ENCODE measurements at places on chromosomes 11 and 22.

- peak; percentile 85 for DNase-seq
- H3K27ac ChIP-seq = peak overlapping the region; percentile 82
- H3K36me3 ChIP-seq = peaks cover 31% of the 10 kb centered on the region
- H3K27me3 ChIP-seq = no peaks in the 10 kb centered on the region
- peaks cover 18% of the 10 kb centered on the region for H3K4me1 ChIP-seq
- peak overlapping the region; percentile 72 for H3K4me3 ChIP-seq
These were observed 46.4 kb downstream of the MORC2 start for GRCh38 chr22:30922151-30922611.

DNA sequence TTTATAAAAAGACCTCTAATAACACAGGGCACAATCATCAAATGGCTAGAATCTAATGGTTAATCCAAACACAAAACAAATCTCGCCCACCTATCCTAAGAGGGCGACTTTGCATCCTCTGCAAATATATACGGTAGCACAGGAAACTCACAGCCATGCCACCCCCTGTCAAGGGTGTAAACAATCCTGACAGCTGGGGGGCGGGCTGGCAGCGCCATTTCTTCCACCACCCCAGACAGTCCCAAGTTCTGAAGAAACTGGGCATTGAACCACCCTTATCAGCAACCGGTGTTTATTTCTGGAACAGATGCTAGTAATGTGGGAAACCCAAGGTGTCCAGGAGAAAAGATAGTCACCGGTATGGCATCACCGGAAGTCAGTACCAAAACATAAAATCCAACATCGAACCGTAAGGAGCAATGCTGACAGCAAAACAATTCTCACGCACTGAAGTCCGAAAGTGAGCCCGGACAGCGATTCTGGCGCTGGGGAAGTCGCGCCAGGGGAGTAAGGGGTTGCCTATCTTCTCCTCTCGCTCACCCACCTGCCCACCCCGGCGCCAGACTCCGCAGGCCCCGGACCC, 825 bp downstream of the FBXO3 start:
- peak; percentile 62 for DNase-seq
- peaks cover 39% of the 10 kb centered on the region for H3K27me3 ChIP-seq
- H3K27ac ChIP-seq = peak overlapping the region; percentile 94
- peaks cover 16% of the 10 kb centered on the region for H3K36me3 ChIP-seq
- peak overlapping the region; percentile 93 for H3K4me3 ChIP-seq

DNA sequence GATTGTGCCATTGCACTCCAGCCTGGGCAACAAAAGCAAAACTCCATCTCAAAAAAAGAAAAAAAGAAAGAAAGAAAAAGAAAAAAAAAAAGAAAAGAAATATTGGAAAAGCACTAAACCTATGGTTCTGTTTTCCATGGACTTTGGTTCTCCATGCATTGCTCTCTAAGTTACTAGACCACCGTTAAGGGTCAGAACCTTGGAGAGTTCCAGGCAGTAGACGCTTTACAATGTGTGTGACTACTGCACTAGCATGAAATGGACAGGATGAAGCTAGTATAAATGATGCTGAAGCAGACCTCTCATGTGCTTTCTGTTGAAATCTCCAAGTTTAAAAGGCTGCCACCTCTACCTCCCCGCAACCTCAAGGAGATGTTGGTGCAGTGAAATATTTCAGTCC, 63.5 kb downstream of the SIK2 start:
- DNase-seq = no peak
- no peaks in the 10 kb centered on the region for H3K27me3 ChIP-seq
- H3K36me3 ChIP-seq = peaks cover 2% of the 10 kb centered on the region

- H3K4me3 ChIP-seq = no peak overlapping the region
- no peak overlapping the region for H3K27ac ChIP-seq
- peaks cover 3% of the 10 kb centered on the region for H3K4me1 ChIP-seq
- H3K27me3 ChIP-seq = peaks cover 92% of the 10 kb centered on the region
- H3K36me3 ChIP-seq = no peaks in the 10 kb centered on the region
These were observed 2.0 kb downstream of the DSCAML1 start for GRCh38 chr11:117794772-117795629.

DNA sequence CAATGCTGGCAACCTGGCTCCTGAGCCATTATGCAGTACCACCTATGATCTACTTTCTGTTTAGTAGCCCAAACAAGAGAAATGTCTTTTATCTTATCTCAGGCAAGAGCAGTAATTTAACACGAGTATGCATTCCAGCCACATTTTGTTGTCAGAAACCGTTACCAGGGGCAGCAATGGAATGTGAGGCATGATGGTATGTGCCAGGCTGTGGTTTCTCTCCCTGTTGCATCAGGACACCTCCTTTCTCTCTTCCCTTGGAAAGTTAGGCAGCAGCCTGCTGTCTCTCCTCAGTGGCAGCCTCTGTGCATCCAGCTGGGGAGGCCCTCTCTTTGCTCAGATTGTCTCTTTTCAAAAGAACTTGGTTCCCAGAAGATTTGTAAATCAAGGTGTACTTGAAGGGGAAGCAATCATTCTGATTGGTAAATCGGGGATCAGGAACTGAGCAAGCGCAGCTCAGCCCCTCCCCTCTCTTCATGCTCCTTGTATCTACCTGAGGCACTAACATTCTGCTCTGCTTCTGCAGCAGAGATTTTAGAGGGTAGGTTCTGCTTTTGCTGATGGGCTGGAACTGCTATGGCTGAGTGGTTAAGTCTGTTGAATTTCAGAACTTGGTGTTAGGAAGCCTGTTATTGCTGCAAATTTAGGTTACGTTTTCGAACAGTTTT, 229.2 kb downstream of the ADAMTS15 start:
- no peaks in the 10 kb centered on the region for H3K4me1 ChIP-seq
- no peak overlapping the region for H3K27ac ChIP-seq
- H3K36me3 ChIP-seq = no peaks in the 10 kb centered on the region
- H3K4me3 ChIP-seq = no peak overlapping the region
- peaks cover 8% of the 10 kb centered on the region for H3K27me3 ChIP-seq

DNA sequence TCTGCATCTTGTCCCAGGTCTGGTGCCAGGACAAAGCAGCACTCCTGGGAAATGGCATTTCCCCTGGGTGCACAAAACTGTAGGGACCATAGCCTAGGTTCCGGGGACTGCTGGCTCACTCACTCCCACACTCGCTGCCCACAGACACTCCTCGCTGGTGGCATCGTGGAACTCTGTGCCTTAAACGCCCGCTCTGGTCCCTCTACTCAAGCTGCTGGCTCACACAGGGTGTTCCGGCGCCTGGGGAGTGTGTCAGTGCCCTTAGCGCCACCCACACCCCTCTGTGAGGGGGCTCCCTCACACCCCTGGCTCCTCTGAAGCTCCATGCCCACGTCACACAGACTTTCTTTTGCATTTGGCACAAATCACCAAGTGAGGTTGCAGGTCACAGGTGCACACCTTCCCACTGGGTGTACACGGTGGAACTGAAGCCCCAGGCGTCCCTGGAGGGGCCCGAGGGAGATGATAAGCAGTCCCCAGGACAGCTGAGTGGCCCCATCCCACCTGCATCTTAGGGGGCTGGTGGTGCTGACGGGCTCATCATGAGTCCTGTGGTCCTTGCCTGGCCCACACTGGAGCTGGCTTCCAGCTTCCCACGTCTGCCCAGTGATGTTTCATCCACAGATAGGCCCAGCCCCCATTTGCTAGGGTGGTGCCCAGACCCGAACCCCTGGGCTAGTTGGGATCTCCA, 23.2 kb upstream of the DGCR8 start:
- no peak overlapping the region for H3K4me3 ChIP-seq
- no peak for DNase-seq
- no peaks in the 10 kb centered on the region for H3K27me3 ChIP-seq
- H3K27ac ChIP-seq = no peak overlapping the region
- peaks cover 2% of the 10 kb centered on the region for H3K4me1 ChIP-seq

GRCh38 chr22:20022231-20022977, 1.5 kb downstream of the TANGO2 start:
- peak overlapping the region; percentile 65 for H3K27ac ChIP-seq
- peaks cover 7% of the 10 kb centered on the region for H3K36me3 ChIP-seq
- H3K4me3 ChIP-seq = peak overlapping the region; percentile 90

DNA sequence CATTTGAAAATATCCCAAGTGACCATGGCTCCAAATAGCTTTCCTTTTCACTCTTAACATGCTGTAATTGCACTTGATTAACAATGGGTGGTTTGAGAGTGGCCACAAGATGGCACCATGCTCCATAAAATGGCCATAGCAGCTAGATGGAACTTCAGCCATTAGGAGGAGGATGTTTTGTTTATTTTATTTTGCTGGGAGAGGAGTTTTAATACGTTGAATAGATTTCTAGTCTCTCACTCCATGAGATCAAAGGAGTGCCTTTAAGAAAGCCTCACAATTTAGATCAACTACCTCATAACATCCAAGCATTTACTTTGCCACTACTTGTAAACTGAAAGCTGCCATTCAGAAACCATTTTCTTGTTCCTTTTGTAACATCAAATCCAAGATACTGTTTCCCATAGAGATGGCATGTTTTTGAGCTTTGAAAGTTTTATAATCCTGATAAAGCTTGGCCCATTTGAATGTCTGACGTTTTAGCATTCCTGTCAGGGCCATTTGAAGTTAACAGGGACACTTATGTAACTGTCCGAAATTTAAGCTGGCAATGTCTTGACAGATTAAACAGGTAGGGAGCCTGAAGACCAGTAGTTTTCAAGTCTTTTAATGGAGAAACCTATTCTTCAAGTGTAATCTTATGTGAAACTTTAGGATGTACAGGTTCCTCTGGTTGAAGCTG, 4.7 kb downstream of the FEN1 start:
- DNase-seq = peak; percentile 88
- H3K4me3 ChIP-seq = no peak overlapping the region
- no peaks in the 10 kb centered on the region for H3K27me3 ChIP-seq
- peaks cover 59% of the 10 kb centered on the region for H3K4me1 ChIP-seq
- peak overlapping the region; percentile 11 for H3K27ac ChIP-seq

GRCh38 chr22:37133304-37134018, 16.3 kb downstream of the IL2RB start:
- H3K4me1 ChIP-seq = peaks cover 7% of the 10 kb centered on the region
- H3K27ac ChIP-seq = no peak overlapping the region
- no peak for DNase-seq

DNA sequence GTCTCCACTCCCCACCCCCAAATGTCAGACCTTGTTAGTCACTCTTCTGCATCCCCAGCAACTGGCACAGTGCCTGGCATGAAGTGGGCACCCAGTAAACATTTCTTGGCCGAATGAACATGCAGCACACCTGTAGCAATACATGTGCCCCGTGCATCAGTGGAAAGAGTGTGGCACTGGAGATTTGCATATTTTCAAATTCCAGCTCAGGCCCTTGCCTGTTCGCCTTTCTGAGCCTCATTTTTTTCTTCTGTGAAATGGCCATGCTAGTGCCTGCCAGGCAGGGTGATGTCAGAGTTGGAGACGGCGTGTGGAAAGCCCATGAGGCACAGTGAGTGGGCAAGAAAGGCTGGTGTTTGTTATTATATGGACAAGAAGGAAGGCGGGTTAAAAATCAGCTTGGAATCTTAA, 38.7 kb downstream of the CD82 start:
- peaks cover 48% of the 10 kb centered on the region for H3K36me3 ChIP-seq
- DNase-seq = no peak
- peaks cover 44% of the 10 kb centered on the region for H3K4me1 ChIP-seq
- peak overlapping the region; percentile 3 for H3K27ac ChIP-seq
- H3K4me3 ChIP-seq = no peak overlapping the region

GRCh38 chr11:120121336-120121735, 16.6 kb downstream of the TRIM29 start:
- no peak for DNase-seq
- no peaks in the 10 kb centered on the region for H3K4me1 ChIP-seq
- H3K27me3 ChIP-seq = no peaks in the 10 kb centered on the region
- H3K36me3 ChIP-seq = no peaks in the 10 kb centered on the region
- no peak overlapping the region for H3K4me3 ChIP-seq
- no peak overlapping the region for H3K27ac ChIP-seq

- H3K27me3 ChIP-seq = peaks cover 19% of the 10 kb centered on the region
- DNase-seq = no peak
- no peaks in the 10 kb centered on the region for H3K4me1 ChIP-seq
- no peak overlapping the region for H3K27ac ChIP-seq
- no peak overlapping the region for H3K4me3 ChIP-seq
- no peaks in the 10 kb centered on the region for H3K36me3 ChIP-seq
These were observed 502 bp downstream of the SMIM38 start for GRCh38 chr11:69156235-69156639.

GRCh38 chr22:19798891-19799293, 38.3 kb downstream of the TBX1 start:
- peaks cover 2% of the 10 kb centered on the region for H3K4me1 ChIP-seq
- H3K27me3 ChIP-seq = no peaks in the 10 kb centered on the region
- DNase-seq = no peak
- H3K27ac ChIP-seq = no peak overlapping the region
- no peak overlapping the region for H3K4me3 ChIP-seq

- peaks cover 4% of the 10 kb centered on the region for H3K27me3 ChIP-seq
- H3K36me3 ChIP-seq = no peaks in the 10 kb centered on the region
- H3K4me1 ChIP-seq = peaks cover 2% of the 10 kb centered on the region
- no peak overlapping the region for H3K27ac ChIP-seq
- no peak overlapping the region for H3K4me3 ChIP-seq
- DNase-seq = peak; percentile 88
These were observed 4.2 kb downstream of the SPI1 start for GRCh38 chr11:47373876-47374719.

DNA sequence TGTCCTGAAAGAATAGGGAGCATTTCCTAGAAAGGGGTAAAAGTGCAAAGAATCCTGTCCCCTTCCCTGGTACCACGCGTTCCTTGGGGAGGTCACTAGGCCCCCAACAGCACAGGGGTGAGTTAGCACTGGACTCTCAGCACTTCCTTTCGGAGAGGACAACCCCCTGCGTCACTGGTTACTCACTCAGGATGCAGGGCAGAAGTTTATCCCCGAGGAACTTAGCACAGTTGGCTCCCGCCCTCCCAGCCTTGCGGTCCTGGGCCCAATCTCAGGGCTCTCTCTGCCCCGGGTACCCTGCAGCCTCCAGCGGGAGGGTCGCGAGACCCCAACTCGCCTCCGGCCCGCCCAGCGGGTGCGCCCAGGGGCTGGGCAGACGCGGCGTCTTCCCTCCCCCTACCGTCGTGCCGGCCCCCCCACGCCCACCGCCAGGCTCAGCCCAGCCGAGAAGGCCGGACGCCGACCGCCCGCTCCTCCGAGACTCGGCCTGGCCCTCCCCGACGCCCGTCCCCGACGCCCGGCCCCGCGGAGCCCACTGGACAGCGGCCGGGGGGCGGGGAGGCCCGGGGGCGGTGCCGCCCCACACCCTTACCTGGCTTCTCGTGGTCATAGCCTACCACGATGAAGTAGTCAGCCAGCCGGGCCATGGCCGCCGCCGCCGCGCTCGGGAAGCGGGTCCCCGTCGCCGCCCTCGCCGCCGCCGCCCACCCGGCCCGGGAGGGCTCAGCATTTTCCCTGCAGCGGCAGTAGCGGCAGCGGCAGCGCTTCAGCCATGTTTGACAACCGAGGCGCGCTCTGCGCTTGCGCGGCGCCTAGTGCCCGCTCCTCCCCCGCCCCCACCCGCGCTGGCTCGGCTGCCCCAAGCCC, at the start of gene SBF2:
Gene SBF2, minus strand, starts transcription at position 797 of the 867 bp plus-strand sequence. Its CDS starts 150 bp downstream, at position 647.
- H3K4me1 ChIP-seq = peaks cover 37% of the 10 kb centered on the region
- peak within 1 kb of the TSS; percentile 74 for H3K4me3 ChIP-seq
- DNase-seq = peak; percentile 83
- H3K36me3 ChIP-seq = no peaks in the 10 kb centered on the region
- peaks cover 64% of the 10 kb centered on the region for H3K27me3 ChIP-seq

All from activated naive CD4-positive, alpha-beta T cell treated with anti-CD3 and anti-CD28 coated beads, Interleukin-2, amount 10 ng/mL, durations not matched to agents 7 days and 5 days (primary cell).